ENCODE measurements at places on chromosomes 16 and 17.

- no peak for DNase-seq
Measured at GRCh38 chr17:3695129-3695722, 729 bp downstream of the P2RX5 start.

DNA sequence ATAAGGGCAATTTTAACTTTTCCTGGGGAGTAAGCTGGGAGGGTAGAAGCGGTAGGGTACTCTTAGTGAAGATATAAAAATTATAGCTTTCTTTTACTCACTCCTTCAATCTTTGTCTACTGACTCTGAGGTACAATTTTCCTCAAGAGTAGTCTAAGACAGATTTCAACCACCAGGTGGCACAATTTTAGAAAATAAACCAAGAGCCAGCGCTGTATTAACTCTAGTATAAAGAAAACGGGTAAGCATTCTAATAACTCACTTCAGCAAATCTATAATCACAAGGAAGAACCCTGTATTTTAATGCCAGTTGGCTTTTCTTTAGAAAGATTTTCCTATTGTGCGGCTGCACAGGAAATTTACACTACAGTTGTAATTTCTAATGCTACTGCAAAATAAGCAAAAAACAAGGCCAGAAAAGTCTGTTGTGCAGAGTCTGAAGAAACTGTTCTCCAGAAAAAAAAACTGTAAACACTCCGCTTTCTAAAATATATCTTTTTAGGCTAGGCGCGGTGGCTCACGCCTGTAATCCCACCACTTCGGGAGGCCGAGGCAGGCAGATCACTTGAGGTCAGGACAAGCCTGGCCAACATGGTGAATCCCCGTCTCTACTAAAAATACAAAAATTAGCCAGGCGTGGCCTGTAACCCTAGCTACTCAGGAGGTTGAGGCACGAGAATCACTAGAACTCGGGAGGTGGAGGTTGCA is 1.9 kb downstream of the CMC2 start:
- DNase-seq = peak; percentile 70

DNA sequence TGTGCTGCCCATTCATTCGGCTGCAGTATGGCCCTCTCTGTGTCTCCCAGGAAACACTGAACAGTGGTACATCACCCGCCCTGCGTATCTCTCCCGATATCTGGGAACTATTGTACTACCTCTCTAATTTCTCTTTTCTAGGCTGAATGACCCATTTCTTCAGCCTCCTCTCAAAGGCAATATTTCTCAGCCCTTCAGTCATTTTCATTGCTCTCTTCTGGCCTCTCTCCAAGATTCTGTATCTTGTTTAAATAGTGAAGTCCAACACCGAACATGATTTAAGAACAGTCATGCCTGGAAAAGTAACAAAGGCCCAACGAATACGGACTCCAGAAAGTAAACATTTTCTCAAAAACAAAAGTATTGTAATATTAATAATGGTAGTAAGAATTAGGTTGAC is 220.1 kb downstream of the ZFHX3 start:
- DNase-seq = no peak

- no peak for DNase-seq
Measured at GRCh38 chr17:49555495-49556222, 20.0 kb upstream of the NXPH3 start.

DNA sequence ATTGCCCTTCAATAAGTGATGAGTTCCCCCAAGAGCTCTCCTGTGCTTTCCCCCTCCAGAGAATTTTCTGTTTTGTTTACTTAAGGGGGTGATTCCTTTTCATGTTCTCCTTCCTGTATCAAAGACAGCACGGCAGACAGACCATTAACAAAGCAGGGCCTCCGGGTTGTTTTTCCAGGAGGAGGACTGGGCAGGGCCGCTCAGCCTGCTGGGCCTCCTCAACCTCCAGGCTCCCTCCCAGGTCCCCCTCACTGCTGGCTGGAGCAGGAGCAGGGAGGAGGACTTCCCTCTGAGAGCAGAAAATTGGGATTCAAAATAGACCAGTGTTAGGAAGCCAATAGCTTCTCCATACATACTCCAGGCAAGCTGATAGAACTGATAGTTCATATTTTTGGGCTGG is 20.4 kb downstream of the SDK2 start:
- no peak for DNase-seq

GRCh38 chr17:66375121-66375520 is 72.7 kb downstream of the PRKCA start:
- DNase-seq = no peak

DNA sequence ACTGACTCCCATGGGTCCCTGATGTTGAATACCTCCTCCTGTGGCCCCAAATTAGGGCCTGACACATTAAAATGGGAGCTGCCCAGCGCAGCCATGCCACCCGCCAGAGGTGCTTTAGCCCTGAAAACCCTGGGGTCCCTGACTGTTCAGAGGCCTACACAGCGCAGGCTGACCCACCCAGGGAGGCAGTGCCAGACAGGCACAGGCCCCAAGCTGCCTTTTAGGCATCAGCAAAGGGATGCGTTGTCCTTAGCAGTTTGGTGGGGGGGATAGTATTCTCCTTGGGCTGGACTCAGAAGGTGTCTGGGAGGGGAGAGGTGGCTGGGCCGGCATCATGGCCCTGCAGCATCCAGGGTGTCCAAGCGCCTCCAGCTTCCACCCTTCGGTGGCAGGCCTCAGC is 1.4 kb downstream of the RAPGEFL1 start:
- DNase-seq = no peak

DNA sequence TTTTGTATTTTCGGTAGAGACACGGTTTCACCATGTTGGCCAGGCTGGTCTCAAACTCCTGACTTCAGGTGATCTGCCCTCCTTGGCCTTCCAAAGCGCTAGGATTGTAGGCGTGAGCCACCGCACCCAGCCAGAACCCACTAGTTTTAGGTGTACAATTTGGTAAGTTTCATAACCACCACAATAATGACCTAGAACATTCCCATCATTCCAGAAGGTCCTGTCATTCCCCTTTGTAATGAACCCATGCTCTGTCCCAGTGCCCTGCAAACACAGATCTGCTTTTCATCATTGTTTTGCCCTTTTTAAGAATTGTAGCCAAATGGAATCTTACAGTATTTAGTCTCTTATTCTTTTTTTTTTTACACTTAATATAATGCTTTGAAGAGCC is 35.6 kb upstream of the IRF8 start:
- DNase-seq = no peak

DNA sequence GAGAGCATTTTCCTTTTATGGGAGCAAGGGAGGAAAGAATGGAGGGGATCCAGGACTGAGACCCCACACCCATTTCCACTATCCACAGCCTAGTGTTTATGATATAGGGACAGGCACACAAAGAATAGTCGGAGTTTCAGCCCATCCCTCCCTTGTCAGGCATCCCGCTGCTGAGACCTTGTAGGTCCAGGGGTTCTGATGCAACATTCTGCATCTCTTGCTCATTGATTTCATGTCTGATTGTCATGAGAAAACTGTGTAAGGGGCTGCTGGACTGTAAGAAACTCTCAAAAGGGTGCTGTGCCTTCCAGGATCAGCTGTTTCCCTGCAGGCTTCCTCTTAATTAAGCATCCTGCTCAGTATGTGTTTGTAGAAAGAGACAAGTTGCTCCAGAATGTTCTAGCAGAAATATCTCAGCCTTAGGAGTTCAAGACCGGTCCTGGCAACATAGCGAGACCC is 5.3 kb upstream of the POLR3E start:
- no peak for DNase-seq

GRCh38 chr16:25709213-25709612 is 17.5 kb downstream of the HS3ST4 start:
- no peak for DNase-seq

DNA sequence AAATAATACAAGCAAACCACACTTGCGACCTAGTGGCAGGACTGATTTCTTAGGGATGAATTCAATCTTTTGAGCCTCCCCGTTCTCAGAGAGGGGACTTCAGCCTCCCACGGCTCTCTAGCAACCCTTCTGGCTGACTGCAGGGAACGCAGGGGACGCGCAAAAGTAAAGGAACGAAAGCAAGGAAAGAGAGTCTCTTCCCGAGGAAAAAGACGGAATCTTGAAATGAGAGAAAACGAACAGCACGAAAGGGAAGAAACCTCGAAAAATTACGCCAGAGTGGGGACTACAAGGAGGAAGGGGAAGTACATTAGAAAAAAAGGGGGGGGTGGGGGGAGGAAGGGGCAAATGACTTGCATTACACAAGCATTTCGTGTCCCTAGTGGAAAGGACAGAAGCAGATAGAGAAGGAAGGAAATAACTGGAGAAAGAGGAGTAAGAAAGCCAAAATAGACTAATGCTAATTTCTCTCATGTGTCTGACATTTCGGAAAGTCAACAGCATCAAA is 1.2 kb downstream of the GRB2 start:
- peak; percentile 41 for DNase-seq

DNA sequence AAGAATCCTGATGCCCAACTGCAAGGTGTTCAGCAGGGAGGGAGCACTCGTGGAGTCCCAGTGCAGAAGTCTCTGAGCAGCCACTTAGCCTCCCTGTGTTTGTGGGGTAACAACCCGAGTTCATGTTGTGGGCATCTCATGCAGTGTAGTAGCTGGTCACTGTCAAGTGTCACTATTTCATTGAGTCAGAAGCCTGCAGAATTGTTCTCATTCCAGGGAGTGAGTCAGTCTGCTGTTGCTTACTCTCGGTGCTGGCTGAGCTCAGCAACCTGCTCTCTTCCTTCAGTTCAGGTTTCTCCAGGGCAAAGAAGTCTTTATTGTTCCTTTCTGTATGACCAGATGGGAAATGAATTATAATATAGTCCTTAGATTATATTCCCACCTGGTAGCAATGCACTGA is 24.1 kb downstream of the HMOX2 start:
- no peak for DNase-seq

GRCh38 chr17:10114931-10115535 is 83.4 kb downstream of the GAS7 start:
- peak; percentile 66 for DNase-seq

- no peak for DNase-seq
Measured at GRCh38 chr17:72600934-72601333, 480.1 kb downstream of the SOX9 start.

DNA sequence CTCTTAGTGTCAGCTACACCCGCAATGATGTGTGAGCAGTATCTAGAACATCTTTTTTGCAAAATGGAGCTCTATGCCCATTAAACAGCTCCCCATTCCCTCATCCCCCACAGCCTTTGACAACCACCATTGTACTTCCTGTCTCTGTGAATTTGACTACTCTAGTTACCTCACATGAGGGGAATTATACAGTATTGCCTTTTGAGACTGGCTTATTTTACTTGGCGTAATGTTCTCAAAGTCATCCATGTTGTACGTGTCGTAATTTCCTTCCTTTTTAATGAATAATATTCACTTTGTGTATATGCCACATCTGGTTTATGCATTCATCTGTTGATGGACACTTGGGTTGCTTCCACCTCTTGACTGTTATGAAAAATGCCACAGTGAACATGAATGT is 23.2 kb upstream of the CCL22 start:
- no peak for DNase-seq
